ENCODE measurements at places on chromosomes 3 and 15.

GRCh38 chr3:128487813-128488635 is 5.0 kb downstream of the GATA2 start:
- DNase-seq, result peak; percentile 79

DNA sequence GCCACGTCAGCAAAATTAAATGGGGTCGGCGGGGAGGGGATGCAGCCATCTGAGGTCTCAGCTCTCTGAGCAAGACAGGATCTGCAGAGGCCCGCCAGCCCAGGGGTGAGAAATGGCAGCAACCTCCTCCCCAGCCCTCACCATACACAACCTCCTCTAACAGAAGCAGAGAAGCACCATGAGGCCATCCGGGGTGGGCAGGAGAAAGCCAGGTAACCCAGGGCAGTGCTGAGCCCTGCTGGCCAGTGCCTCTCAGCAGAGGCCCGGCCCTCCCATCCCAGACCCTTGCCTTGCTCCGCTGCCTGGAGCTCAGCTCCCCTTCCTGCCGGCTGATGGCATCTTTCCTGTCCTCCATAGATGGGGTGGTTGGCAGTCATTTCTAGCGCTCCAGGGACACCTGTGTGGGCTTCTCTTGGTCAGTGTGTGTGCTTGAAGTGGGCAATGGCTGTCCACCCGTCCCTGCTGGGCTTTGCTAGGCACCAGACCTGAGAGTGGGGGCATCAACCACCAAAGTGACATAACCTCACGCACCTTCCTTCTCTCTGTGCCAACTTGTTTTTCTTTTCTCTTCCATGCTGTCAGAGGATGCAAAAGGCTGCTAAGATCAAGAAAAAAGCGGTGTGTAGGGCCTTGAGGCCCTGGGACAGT is 175.8 kb downstream of the NSMCE3 start:
- DNase-seq, result no peak

DNA sequence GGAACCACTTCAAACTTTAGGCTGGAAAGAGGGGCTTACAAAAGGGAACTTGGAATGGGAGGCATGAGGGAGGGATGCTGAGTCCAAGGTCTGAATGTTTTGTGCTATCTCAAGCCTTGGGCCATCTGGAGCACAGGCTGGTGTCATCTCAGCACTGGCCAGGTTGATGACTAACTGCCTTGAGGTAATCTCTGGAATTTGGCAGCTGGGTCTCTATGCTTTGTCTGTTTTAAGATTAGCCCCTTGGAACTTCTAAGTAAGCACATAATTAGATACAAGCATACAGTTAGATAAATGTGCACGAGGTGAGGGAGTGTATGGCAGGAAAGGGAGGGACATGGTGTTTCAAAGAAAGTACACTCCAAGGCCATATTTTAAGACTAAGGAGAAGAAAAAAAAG is 252.4 kb upstream of the CCDC54 start:
- DNase-seq, result no peak

- DNase-seq, result no peak
Observed at GRCh38 chr3:186985661-186986364, 55.5 kb downstream of the ST6GAL1 start.

DNA sequence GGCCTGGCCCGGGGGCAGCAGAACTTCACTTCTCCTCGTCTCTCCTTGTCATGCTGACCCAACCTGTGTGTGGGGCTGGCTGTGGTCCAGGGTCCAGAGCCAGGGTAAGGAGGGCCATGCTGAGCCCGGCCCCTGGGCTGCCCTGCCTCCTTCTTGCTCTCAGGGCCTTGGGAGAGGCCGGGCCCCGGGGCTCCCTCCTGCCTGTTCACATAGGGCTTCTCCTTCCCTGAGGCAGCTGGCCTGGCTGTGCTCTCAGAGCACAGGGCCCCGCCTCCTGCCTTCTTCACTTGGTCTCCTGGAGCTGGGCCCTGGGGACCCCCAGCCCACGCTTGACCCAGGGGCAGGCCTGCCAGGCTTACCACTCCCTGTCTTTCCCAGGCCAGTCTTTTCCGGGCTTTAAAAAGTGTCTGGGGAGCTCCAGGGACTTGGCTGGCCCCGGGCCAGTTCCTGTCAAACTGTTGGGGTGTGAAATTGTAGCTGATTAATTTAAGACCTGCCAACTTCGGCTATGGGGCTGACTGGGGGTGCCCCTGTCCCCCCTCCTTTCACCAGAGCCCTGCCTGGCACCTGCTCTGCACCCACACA is 11.8 kb downstream of the PLXNA1 start:
- no peak for DNase-seq
